Inflammatory macrophage (primary cell): ENCODE measurements at places on chromosomes 2 and 18.

- no peak for DNase-seq
These were observed 82.3 kb downstream of the VAPA start for GRCh38 chr18:9996094-9996493.

GRCh38 chr2:189633392-189633811 lies 27.9 kb upstream of the ASNSD1 start:
- peak; percentile 18 for DNase-seq

DNA sequence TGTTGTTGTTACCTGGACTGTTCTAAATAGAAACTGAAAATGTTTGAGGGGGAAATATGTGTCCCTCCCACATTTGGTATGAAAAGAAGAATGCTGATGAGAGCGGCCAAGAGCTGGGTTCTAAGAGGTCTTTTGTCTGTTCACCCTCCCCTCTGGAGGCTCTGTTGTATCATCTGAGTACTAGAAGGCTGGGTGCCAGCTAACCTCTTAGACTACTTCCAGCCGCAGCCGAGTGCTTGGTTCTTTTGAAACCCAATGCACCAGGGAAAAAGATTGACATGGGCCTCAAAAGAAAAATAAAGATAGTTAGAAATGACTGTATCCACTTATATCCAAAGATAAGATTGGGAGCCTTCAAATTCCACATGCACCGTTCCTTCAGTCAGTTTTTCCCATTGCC lies 255.9 kb downstream of the TXNL1 start:
- DNase-seq: no peak

DNA sequence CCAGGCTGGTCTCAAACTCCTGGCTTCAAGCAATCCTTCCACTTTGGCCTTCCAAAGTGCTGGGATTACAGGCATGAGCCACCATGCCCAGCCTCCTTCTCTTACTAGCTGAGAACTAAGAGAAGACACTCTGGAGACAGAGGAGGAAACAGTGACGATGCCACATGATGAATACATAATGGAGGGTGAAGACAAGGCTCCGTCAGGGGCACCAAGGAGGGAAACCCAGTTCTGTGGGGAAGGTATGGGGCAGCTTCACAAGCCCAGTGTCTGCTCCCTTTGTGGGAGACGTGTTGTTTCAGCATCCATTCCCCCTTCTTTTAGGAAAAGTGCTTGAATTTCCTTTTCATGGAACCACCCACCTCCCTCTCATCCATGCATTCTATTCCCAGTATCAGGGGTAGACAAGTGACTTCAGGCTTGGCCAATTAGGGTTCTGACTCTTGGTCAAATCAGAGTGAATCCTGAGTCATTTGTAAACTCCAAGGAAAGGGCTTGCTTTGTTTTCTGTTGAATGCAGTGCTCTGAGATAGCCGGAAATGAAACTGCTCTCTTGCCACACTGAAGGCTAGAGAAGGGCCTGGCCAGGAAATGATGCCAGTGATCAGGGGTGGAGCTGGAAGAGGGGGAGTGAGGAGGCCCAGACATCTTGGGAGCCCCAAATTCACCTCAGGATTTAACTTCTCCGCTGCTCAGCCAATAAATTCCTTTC lies 23.7 kb downstream of the TMEM127 start:
- DNase-seq: peak; percentile 90

- DNase-seq: no peak
These were observed 346.7 kb downstream of the RAD51AP2 start for GRCh38 chr2:17171446-17172049.

GRCh38 chr2:19525313-19525712 lies 166.9 kb upstream of the OSR1 start:
- DNase-seq: no peak

DNA sequence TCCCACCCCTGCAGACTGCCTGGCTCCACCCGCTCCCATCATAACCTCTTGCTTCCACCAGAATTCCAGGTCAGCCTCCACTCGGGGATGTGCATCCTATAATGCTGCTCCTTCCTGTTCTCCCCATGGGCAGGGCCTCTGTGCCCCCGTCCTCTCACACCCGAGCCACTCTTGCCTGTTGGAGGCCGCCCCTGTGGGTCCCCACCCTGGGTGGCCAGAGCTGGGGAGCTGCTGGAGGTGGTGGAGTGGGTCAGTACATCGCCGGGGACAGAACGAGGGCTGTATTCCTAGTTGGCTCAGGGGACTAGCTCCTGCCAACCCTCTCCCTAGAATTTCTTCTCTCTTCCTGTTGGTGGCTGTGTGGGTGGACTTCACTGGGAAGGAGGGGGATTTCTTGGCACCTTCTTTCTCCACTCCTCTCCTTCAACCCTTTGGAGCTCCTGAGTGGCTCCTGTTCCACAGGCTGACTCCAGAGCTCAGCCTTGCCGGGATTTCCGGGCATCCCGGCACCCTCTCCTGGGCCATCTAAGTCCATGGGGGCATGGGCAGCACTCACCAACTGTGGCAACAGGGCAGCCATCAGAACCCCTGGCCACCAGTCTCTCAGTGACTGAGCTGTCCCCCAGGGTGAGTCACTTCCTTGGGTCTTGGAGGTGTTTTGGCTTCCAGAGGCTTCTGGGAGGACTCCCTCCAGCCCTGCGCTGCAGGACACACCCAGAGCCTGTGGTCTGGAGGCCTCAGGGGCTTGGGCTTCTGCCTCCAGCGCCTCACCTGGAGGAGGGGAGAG lies 88.2 kb upstream of the MCFD2 start:
- DNase-seq: no peak

DNA sequence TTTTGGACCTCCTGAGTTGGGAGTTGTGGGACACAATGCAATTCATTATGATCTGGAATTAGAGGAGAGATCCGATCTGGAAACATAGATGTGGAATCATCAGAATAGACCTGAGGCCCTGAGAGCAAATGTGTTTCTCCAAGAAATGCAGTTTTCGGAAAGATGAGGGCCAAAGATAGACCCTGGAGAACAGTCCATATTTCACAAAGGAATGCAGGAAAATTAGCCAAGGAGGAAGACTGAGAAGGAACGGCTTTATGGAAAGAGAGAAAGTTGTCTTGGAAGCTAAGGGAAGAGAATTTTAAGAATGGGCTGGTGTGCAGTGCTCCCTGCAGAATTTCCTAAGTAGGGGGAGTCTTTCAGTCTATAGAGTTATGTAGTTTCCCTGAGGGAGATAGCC lies 11.1 kb upstream of the ZNF532 start:
- no peak for DNase-seq

GRCh38 chr2:45799679-45800381 lies 148.4 kb downstream of the PRKCE start:
- DNase-seq: no peak

- peak; percentile 16 for DNase-seq
These were observed at the start of gene OBSL1 for GRCh38 chr2:219571311-219572236. Gene OBSL1, minus strand, starts transcription at chr2:219571539. Its CDS starts 307 bp downstream, at chr2:219571232.

GRCh38 chr2:241018051-241018891 lies 19.9 kb downstream of the SNED1 start:
- no peak for DNase-seq

DNA sequence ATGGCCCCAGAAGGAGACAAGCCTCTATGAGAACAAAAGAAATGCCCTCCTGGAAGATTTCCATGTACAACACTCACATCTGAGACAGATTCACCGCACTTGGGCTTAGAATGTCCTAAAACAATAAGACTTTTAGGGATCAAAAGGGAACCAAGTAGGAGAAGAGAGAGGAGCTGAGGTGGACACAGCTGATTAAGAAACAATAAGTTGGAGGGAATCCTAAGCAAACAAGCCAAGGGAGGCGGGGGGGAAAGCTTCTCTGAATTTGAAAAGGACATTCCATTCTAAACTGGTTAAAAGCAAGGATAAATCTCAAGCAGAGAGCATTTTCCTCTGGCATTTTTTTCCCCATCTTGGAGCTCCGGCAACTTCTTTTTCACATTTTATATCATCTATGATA lies 9.9 kb downstream of the ACVR1 start:
- DNase-seq: no peak
